Uterus (tissue), 4 donors: ENCODE measurements at places on chromosomes 1 and 21. TPM values are rescaled to one million over a fixed set of nuclear protein-coding genes. Genes with fewer than 3 reads are reported as not detected.

Gene H6PD
- total RNA-seq, result 28.4 TPM

Gene C1orf167
- total RNA-seq, result 0.82 TPM

Gene MSH4
- 0.29 TPM for total RNA-seq

Gene HRNR
- not detected for total RNA-seq

Gene PLA2G5
- total RNA-seq, result 3.1 TPM

Gene MNDA
- not detected for total RNA-seq

Gene SPRR1B
- not detected for total RNA-seq

Gene TENT5C
- total RNA-seq, result 2.3 TPM

Gene PRAMEF15
- total RNA-seq, result not detected
